ENCODE measurements at places on chromosomes 7 and 10.

GRCh38 chr10:43865265-43866135 is 216.8 kb upstream of the ZNF32 start:
- no peak for DNase-seq

DNA sequence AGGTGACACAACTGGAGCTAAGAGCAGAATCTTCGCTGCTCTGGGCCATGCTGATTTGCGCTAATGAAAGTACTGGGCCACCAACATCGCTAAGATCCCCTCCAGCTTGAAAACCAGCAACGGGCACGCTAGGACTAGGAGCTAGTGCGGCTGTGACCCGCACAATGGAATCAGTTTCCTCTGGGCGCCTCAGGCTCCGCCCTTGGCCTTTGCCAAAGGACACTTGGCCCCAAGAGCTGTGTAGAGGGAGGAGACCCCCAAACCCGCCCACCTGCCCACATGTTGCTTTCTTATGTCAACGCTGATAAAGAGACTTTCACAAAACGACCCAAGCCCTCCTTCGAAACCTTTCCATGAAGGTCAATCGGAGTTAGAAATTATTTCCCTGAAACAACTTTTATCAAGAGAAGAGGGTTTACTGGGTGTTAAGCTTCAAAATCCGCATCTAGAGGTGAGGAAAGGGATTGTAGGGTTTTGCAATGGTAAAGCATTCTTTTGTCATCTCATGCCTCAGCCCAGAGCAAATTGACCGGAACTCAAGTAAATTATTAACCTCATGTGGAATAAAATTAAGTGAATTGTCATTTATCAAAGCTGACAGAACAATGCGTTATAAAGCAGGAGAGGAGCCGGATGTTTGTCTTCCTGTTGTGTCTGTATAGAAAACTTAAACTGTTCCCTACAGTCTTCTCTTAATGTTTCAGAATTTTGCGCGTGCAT is 9.4 kb downstream of the ABCB5 start:
- DNase-seq = no peak

DNA sequence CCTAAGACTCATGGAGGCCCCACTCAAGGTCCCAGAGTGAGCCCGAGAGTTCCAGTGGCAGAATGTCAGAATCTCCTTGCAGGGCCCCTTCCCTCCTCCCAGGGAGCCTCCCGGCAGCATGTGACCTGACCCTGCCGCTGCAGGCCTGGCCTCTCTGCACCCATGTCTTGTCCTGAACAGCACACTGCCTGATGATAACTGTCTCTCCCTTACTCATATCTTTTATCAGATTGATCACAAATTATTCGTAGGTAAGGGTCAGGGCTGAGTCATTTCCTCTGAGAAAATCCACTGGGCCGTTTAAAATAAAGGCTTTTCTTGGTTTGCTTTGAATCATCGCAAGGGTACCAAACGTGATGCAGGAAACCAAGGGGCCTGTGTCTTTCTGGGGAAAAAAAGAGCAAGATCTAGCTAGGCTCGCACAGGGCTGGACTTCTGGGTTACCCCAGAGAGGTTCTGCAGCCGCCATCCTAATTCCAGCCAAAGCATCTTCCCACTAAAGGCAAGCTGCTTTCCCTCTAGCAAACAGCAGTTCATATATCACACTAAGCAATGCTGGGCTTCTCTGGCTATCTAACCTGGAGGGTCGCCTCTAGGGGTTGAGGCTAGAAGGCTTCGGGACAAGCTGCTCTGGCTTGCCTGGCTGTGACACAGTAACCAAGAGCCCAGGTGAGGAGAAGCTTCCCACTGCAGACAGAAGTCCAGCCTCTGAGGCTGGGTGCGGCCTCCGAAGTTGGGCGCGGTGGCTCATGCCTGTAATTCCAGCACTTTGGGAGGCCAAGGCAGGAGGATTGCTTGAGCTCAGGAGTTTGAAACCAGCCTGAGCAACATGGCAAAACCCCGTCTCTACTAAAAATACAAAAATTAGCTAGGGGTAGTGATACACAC is 104.9 kb downstream of the SPDYE5 start:
- peak; percentile 66 for DNase-seq

DNA sequence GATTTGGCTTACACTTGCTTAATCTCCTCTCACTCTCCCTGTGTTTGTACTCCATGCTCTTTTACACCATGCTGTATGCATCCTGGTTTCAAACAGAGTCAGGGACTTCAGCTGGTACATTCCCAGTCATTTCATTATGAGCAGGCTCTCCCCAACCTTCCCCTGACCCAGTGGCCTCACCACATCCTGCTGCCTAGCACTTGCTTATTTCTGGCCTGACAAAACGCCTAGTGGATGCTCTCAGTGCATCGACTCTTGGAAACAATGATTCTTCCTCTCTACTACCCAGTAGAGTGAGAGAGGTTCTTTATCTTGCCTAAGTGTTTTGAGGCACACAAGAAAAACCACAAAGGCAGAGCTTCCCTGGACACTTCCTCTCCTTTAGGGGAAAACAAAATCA is 63.4 kb downstream of the CAV1 start:
- no peak for DNase-seq

DNA sequence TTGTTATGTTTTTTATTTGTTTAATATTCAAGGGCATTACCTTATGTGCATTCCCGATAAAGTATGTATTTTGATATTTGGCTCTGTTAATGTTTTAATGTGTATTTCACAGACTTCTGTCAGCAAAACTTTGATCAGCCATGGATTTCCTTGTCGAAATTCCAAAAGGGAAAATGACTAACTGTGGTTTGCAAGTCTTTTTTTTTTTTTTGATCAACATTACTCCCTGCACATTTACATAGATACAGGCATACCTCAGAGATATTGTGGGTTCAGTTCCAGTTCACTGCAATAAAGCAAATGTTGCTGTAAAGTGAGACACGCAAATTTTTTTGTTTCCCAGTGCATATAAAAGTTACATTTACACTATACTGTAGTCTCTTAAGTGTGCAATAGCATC is 351.9 kb downstream of the CXCL12 start:
- DNase-seq = no peak

- peak; percentile 5 for DNase-seq
These were observed 6.4 kb upstream of the GOLGA7B start for GRCh38 chr10:97843281-97843671.

DNA sequence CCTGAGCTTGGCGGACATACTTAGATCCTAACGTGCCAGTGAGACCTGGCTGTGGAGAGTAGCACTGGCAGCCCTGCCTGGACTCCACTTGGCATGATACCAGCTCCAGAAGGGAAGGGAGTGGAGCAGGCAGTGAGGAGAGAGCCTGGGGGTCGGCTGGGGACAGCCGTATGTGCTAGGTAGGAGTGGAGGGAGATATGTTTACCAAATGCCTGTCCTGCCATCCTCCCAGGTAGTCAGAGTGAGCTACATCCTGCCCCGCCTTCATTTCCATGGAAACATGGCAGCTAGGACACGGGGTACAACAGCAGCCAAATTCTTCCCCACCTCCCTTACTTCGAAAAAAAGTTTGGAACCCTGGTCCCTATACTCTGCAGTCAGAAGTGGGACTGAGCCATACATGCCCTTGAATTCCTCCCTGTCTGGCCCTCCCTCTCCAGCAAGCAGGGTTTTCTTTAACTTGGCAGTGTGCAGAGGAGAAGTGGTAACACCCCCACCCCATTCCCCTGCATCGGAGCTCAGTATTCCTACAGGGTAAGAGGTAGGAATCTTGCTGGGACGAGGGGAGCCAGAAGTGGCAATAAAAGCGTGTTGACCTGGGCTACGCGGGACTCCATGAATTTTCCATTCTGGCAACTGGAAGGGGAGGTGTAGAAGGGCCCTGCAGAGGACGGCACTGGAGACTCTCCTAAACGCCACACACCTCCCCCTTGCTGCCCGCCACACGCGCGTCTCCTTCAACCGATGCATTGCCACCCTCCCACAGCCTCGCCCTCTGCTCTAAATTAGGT is 20.0 kb upstream of the SMO start:
- no peak for DNase-seq

DNA sequence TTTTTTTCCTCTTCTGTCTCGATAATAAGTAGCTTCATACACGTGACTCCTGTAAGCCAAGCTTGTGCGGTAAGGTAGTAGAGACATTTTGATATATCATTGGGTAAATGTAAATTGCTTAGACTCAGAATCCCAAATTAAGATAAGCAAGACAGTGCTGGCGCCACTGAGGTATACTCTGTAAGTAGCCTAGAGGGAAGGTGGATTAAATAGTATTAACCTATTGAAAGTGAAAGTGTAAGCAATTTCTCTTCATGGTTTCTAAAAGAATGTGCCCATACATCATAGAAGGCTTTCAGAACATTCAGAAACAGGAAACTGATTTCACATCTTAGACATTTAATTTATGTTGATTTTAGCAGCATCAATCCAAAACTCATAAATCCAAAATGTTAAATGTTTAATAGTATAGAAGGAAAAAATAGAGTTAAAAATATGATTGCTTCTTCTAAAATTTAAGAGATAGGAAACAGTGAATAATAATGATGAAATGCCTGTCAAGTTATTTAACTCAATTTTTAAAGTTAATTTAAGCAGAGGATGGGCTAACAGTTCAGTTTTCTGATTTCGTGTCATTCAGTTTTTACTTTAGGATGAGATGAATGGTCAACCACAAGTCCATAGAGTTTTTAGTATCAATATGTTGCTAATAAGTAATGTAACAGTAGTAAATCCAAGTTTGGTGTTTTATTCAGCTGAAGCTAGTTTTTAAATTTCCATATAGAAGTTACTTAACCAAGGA is 36.8 kb downstream of the LRRC72 start:
- no peak for DNase-seq

- no peak for DNase-seq
These were observed 506.4 kb upstream of the C7orf33 start for GRCh38 chr7:148084138-148084537.

DNA sequence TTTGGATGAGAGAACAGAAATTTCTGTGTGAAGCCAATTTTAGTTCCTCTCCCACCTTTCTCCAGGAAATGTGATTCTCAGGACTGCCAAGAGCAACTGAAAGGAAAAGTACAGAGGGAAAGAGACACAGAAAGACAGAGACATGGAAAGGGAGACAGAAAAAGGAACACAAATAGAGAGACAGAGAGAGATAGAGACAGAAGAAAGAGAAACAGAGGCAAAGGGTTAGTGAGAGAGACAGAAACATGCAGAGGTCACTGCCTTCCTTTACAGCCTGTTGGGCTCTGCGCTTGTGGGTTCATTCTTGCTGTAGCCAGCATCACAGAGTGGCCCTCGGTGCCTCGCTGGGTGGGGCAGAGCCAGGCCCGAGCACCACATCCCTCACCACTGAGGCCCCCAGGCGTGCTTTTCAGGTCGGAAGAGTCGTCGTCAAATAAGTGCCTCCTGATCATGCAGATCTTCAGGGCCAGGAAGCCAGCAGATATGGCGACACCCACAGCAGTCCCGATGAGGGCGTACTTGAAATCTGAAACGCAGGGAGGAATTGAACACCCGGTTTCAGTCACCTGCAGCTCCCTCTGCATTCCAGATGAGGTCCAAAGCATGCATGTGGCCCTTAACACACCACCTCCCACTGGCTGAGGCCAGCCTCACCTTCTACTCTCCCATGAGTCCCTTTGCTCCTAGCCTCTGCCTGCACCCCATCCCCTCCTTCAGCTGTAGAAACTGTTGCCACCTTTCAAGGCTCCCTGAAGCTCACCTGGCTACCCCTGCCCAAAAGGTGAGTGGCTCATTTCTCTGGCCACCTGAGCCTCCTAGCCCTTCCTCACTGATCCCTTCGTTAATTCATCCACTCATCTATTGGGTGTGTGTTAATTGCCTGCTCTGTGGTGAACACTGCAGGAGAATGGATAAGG is 21.4 kb downstream of the TMEM273 start:
- DNase-seq = no peak

DNA sequence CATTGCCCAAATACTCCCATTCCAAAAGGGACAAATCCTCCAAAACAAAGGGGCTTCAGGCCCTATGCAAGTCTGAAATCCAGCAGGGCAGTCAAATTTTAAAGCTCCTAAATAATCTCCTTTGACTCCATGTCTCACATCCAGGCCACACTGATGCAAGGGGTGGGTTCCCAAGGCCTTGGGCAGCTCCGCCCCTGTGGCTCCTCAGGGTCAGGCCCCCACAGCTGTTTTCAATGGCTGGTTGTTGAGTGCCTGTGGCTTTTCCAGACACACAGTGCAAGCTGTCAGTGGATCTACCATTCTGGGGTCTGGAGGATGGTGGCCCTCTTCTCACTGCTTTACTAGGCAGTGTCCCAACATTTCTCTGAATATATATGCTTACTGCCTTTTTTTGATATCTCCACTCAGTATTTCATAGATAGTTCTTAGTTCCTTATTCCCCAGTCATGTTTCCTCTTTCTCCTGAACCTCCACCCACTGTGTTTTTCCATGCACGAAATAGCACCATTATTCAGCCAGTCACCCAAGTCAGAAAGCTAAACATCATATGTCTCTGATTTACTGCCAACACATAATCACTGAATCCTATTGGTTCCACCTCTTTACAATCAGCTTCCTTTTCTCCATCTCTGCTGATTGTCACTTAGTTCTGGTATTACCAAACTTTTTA is 172.6 kb upstream of the CACNA2D1 start:
- no peak for DNase-seq

DNA sequence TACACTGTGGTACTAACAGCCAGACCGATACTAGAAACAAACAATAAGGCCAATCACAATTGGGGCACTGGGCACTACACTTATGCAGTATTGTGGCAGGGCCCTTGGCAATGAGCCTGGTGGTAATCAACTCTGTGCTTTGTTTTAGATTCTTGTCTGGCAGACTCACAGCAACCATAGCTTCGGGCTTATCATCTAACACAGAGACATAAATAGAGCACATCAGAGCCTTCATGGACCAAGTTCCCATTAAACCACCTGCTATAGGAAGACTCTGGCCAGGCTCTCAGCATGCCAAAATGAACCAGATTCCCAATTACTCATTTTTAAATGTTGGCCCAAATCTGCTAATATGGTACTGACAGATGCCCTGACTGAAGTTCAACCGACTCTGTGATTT is 218.6 kb downstream of the DGKI start:
- DNase-seq = no peak

DNA sequence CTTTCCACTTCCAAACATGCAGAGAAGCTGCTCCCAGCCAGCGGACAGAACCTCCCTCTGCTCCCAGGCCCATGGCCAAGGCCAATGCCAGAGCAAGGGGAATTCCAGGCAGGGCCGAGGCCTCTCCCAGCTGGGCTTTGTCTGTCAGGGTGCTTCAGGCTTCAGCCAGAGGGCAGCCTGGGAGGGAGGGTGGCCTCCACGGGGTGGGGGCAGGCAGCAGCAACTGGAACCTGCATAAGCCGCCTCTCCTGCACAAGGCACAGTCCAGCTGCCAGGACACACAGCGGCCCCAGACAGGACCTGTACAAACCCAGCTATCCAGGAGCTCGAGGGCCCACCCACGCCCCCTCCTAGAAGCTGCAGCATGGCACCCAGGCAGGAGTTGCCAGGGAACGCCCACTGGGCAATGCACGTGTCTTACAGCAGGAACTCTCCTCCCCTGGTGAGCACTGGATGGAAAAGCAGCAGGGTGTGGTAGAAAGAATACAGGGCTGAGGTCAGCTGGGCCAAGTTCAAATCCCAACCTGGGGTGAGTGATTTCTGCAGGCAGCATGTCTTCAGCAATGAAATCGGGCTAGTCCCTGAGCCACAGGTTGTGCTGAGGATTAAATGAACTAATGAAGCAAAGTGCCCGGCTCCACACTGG is 7.6 kb downstream of the FAM53B start:
- peak; percentile 63 for DNase-seq

Measured in activated effector memory CD4-positive, alpha-beta T cell treated with anti-CD3 and anti-CD28 coated beads, Interleukin-2, amount 50 U/mL, for 16 hours (primary cell).